CD8-positive, alpha-beta memory T cell (primary cell): ENCODE measurements at places on chromosomes 7 and 10.

DNA sequence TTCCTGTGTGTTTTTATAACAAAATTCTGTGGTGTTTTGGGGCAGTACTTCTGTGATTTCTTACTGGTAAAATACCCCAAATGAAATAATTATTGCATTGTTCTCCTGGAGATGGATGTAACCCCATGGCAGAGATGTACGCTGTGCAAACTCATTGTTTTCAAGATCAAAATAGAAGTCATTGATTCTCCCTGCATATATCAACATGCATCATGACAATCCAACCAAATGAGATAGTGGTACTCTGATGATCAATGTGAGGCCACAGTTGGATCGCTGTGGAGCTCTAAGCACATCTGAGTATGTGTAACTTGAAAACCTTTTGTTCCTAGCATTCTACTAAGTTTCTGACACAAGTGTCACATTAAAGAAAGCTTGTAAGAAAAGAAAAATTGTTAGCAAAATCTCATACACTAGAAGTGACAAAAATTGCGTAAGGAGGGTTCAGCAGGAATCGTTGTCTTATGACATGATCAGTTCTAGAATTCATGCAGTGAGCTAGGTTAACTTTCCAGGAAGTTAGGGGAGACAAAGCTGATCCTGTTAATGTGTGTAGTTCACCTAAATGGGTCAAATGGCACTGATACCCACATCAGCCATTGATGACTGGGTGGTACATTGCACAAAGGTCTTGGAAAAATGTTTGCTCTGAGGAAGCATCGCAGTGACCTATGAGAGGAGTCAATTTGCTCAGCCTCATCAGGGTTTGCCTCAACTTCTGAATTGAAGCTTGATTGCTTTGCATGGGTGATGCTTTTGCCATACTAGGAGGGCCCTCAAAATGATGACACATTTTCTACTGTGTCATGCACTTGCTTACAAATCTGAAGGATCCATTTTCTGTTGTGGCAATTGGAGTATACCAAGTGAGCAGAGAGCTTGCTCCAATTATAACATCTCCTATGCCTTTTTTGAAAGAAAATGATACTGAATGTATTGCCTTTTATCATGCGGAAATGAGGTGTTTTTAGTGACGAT lies 145.1 kb downstream of the PLXDC2 start:
- no peak for DNase-seq

DNA sequence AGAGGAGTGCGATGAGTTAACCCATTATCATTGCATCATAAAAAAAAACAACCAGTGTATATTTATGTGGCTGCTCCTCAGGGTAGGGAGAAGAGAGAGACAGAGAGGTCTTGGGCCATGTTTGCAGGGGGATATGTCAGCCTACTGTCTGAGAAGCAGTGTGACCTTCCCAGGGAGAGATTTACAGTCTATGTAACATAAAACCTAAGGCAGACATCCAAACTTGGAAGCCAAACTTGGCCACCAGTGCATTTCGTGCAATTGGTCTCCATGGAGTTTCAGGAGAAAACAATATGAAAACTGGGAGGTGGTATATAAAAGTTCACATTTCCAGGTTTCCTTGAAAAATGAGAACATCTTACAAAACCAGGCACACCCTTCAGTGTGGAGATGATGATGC lies 85.9 kb upstream of the CXCL12 start:
- no peak for DNase-seq

DNA sequence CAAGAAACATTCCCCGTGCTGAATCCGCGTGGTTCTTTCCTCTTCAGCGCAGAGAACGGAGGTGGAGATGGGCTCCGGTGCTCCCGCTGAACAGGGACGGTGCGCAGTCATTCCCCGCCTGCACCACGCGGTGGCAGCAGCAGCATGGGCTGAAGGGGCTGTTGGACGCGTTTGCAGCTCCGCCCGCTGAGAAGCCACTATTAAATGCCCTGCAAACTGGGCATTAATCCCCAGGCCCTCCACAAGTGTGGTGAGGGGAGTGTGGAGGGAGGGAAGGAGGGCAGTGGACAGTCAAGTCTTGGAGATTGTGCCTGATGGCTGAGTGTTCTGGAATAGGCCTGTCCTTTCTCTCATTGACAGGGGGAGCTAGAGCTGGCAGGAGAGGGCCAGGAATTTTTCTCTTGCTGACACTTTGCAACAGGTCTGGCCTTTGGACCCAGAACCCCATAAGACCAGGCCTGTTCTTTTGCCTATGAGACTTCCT lies 240.2 kb upstream of the INHBA start:
- peak; percentile 30 for DNase-seq

GRCh38 chr10:91022924-91023699 lies 102.2 kb upstream of the ANKRD1 start:
- DNase-seq, result no peak
